ENCODE measurements at places on chromosomes 1 and 21.
A peak's percentile ranks its signal among the peaks of the same experiment; 100 is the strongest.

GRCh38 chr1:62093261-62093660, 101.4 kb upstream of the L1TD1 start:
- DNase-seq = no peak

DNA sequence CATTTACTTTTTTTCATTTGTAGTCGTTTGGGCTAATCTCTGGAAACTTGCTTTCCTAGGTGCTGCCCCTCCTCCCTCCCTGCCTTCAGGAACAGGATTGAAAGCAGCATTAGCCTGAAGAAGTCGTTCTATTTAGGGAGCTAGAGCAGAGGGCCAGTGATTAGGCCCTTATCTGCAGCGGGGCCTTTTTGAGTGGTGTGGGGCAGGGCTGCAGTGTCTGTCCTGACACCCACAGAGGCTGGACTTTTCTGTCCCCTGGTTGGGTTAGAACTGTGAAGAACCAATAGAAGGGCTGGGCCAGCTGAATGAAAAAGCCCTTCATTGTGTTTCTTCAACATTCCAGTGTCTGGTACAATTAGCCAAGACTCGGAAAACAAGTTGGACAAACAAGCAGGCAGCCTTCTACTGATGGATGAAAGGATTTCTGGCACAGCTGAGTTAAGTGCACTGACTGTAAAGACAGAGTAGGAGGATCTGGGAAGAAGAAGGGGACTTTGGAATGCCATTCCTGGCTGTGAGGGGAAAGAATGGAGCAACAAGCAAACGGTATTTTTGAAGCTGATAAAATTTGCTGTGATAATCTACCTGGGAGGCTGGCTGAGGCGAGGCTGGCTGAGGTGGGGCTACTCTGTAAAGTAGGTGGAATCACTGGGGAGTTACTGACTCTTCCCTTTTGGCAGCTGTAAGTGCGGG, 9.7 kb downstream of the MACF1 start:
- no peak for DNase-seq

GRCh38 chr1:170660281-170660713, 3.6 kb upstream of the PRRX1 start:
- no peak for DNase-seq

- peak; percentile 67 for DNase-seq
Observed at GRCh38 chr1:33349081-33349759, 28.3 kb upstream of the A3GALT2 start.

- DNase-seq = peak; percentile 46
Observed at GRCh38 chr1:236502972-236503639, 20.7 kb upstream of the LGALS8 start.

DNA sequence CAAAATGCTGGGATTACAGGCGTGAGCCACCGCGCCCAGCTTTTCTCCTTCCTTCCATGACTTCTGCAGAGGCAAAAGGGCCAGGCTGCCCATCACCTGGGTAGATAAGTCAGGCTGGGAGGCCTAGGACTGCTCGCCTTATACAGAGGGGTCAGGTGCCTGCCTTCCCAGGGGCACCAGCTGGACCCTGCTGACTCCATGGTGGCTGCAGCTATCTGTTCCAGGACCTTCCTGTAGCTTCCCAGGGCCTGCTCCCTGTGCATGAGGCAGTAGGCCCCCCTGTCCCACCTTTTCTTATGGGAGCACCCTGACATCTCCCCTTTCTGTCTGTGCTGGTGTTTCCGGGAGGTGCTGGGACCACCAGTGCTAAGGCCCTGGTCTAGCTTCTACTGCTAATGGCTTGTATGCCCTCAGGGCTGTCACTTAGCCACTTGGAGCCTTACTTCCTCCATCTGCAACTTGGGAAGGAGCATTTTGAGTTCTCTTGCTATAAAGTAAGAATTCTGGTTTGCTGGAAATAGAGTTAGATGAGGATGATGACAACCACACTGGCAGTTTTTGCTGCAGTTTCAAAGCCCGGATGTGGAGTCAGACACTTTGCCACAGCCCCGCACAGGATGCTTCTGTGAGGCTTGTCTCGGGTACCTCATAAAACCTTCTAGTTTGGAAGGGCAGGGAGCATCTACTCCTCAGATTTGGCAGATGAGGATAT, 14.4 kb downstream of the SOX13 start:
- DNase-seq = no peak

DNA sequence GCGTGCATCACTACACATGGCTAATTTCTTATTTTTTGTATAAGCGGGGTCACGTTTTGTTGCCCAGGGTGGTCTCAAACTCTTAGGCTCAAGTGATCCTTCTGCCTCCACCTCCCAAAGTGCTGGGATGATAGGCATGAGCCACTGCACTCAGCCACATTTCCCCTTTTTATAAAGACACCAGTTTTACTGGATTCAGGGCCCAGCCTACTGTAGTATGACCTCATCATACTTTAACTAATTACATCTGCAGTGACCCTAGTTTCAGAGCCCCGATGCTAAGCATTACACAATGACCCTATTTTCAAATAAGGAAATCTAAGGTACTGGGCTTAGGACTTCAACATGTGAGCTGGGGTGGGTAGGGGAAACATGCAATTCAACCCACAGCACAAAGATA, 31.8 kb upstream of the ENAH start:
- DNase-seq = no peak

DNA sequence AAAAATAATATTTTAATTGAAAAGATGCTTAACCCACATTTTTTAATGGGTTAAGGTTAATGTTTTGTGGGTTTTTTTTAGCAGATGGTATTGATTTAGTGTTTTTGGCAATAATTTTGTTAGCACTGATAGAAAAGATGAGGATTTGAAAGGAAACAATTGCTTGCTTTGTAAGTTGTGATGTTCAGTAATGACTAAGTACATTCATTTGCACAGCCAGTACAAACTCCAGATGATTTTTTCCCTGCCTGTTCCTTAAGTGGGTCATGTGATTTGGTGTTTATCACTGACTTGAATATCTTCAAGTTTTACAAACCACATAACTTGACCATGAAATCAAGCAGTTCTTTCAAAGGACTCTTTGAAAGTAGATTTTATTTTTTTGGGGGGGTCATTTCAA, 15.0 kb downstream of the DISP1 start:
- DNase-seq = peak; percentile 34

DNA sequence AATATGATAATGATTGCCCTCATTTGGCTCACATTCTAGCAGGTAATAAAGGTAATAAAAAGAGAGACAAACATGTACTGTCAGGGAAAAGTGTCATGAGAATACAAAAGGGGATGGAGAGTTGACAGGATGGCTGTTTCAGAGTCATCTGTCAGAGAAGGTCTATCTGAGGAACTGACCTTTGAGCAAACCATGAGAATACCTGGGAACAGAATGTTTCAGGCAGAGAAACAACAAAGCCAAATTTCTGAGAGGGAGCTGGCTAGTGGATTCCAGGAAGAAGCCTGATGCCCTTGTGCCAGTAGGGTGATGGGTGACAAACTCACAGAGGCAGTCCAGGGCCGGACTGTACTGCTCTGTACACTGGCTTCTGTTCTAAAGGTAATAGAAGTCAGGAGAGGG, 107.2 kb downstream of the C1orf21 start:
- DNase-seq = no peak

GRCh38 chr1:232598133-232598532, 31.8 kb downstream of the SIPA1L2 start:
- no peak for DNase-seq

- DNase-seq = no peak
Observed at GRCh38 chr1:66927528-66927927, 2.7 kb downstream of the MIER1 start.

- no peak for DNase-seq
Observed at GRCh38 chr1:233211595-233211994, 83.9 kb downstream of the PCNX2 start.

DNA sequence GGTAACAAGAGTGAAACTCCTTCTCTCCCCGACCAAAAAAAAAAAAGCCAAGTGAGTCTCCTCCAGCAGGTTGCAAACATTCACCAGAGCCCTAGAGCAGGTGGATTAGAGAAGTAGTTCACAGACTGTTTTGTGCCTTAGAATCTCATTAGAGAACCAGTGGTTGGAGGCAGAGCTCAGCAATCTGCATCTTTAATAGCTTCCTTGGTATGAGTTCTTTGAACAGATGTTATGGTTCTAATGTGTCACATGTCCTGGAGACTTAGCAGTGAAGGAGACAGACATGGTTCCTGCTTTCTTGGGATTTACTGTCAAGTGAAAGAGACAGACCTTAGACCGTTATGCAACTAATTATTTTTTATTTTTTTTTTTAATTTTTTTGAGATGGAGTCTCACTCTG, 26.8 kb downstream of the SESN2 start:
- no peak for DNase-seq

- no peak for DNase-seq
Observed at GRCh38 chr21:32918478-32919120, 107.1 kb upstream of the OLIG2 start.

GRCh38 chr1:201311356-201312011, 28.2 kb downstream of the PKP1 start:
- no peak for DNase-seq

GRCh38 chr1:172287208-172287607, 133.3 kb upstream of the C1orf105 start:
- DNase-seq = peak; percentile 72

DNA sequence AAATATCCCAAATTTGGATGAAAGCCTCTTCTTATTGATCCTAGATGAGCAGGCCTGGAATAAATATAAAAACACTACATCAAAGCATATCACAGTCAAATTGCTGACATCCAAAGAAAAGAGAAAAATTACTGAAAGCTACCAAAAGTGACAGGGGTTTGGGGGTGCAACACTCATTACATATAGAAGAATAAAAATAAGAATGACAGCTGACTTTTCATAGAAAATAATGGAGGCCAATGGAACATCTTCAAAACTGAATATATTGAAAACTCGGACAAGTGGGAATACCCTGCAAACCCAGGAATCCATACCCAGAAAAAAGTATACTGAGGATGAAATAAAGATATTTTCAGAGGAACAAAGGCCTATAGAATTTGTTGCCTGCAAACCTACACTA, 84.0 kb downstream of the FOXJ3 start:
- DNase-seq = no peak

DNA sequence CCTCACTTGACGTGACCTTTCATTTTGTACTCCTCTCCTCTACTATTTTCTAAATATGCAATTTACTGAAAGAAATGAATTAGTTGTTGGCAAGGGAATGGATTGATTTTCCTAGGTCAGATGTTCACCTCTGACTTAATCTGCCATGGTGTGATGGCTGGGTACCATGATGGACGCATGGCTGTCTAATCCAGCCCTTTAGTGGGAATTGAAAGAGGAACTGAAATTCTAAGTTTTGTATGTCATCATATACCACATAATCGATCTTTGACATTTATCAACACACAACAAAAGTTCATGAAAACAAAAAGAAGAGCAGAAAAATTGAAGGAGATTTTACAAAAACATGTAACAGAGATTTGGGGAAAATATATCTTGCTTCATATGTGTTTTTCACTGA, 331.3 kb upstream of the SNX7 start:
- DNase-seq = no peak

All from testis (tissue), 5 donors.